ENCODE measurements at places on chromosomes 13 and 19. TPM values are rescaled to one million over a fixed set of nuclear protein-coding genes. Genes with fewer than 3 reads are reported as not detected.

The KASH5 gene
- polyA plus RNA-seq: not detected

The OR10H1 gene
- not detected for polyA plus RNA-seq

The MEIS3 gene
- polyA plus RNA-seq: not detected

DNA sequence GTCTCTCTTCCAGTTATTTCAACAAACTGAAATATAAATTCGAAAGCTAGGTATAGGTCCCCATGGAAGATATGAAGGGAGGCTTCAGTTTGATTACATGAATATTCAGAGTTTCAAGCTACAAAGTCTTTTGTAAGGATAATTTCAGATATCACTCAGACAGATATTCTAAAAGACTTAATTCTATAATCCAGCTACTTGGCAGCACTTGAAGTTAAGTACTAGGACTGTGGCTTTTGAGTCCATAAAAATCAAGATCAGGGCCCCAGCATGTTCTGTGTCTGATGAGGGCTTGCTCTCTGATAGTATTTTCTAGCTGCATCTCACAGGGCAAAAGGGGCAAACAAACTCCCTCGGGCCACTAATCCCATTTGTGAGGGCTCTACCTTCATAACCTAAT lies 160.6 kb upstream of the IRS2 start:
- no peaks in the 10 kb centered on the region for H3K36me3 ChIP-seq
- H3K4me3 ChIP-seq: no peak overlapping the region
- H3K27ac ChIP-seq: no peak overlapping the region

GRCh38 chr19:28874742-28875141 lies 338.2 kb downstream of the UQCRFS1 start:
- no peak for DNase-seq
- H3K36me3 ChIP-seq: no peaks in the 10 kb centered on the region
- H3K27me3 ChIP-seq: no peaks in the 10 kb centered on the region

Measured in naive B cell (primary cell).